A549 treated with Hydrocortisone at 1 μM for 4 hours (cell line): ENCODE measurements at places on chromosomes 7 and 10. TPM values are rescaled to one million over a fixed set of nuclear protein-coding genes. Genes with fewer than 3 reads are reported as not detected.

SPAM1 gene
- total RNA-seq: not detected in 5 replicates

MUC12 gene
- total RNA-seq: 12.6 to 23.9 TPM (median 19.6 TPM) in 5 replicates

ASIC3 gene
- 6.0 to 10.8 TPM (median 9.5 TPM) in 5 replicates for total RNA-seq

SPDYE16 gene
- total RNA-seq: not detected in 5 replicates

TSPAN15 gene
- total RNA-seq: 91.4 to 106 TPM (median 101 TPM) in 5 replicates

RSPH10B2 gene
- 0.14 to 0.15 TPM in 2 of 5 replicates, not detected in the others for total RNA-seq

MMD2 gene
- not detected in 5 replicates for total RNA-seq

COL1A2 gene
- not detected in 5 replicates for total RNA-seq

PYROXD2 gene
- 3.9 to 5.1 TPM (median 4.7 TPM) in 5 replicates for total RNA-seq

COL13A1 gene
- 0.14 to 0.30 TPM (median 0.25 TPM) in 5 replicates for total RNA-seq

ARPC1B gene
- total RNA-seq: 263 to 311 TPM (median 280 TPM) in 5 replicates

LIPM gene
- total RNA-seq: not detected in 5 replicates

GPC2 gene
- 0.60 to 1.1 TPM (median 0.95 TPM) in 5 replicates for total RNA-seq

DYDC2 gene
- 0.14 TPM in 1 of 5 replicates, not detected in the others for total RNA-seq

FIS1 gene
- 120 to 154 TPM (median 137 TPM) in 5 replicates for total RNA-seq

PILRA gene
- 3.3 to 5.4 TPM (median 5.2 TPM) in 5 replicates for total RNA-seq

SLC18A2 gene
- total RNA-seq: 0.02 to 0.03 TPM (median 0.03 TPM) in 3 of 5 replicates, not detected in the others

FAM180A gene
- total RNA-seq: 0.06 to 0.13 TPM in 2 of 5 replicates, not detected in the others

HYAL4 gene
- not detected in 5 replicates for total RNA-seq

AZGP1 gene
- not detected in 5 replicates for total RNA-seq
